Glutamatergic neuron (in vitro differentiated cells): ENCODE measurements at places on chromosomes 1 and 21. TPM values are rescaled to one million over a fixed set of nuclear protein-coding genes. Genes with fewer than 3 reads are reported as not detected.

MPZ gene
- total RNA-seq = 16.4 TPM

CFAP74 gene
- not detected for total RNA-seq

IFT25 gene
- total RNA-seq = 11.3 TPM

VASH2 gene
- 59.8 TPM for total RNA-seq

PERM1 gene
- total RNA-seq = 0.32 TPM

HSD3B2 gene
- not detected for total RNA-seq

LORICRIN gene
- not detected for total RNA-seq

ARHGAP29 gene
- total RNA-seq = 1.1 TPM

ARHGEF10L gene
- total RNA-seq = 89.8 TPM

MYBPH gene
- total RNA-seq = not detected

EFNA3 gene
- 14.6 TPM for total RNA-seq

NBPF6 gene
- not detected for total RNA-seq

HSD3B1 gene
- total RNA-seq = not detected

CCDC27 gene
- total RNA-seq = not detected

RBM34 gene
- total RNA-seq = 94.2 TPM

KIFAP3 gene
- total RNA-seq = 61.6 TPM

YBEY gene
- 19.6 TPM for total RNA-seq

DISC1 gene
- 9.1 TPM for total RNA-seq

ASAP3 gene
- 53.5 TPM for total RNA-seq

TMEM52 gene
- 5.4 TPM for total RNA-seq

SIK1 gene
- total RNA-seq = 14.2 TPM

KAZN gene
- total RNA-seq = 7.9 TPM

ZBTB48 gene
- total RNA-seq = 39.0 TPM

SHE gene
- total RNA-seq = 0.07 TPM

FNDC5 gene
- total RNA-seq = 743 TPM

FASLG gene
- total RNA-seq = not detected

IVL gene
- total RNA-seq = not detected

GPR157 gene
- 0.76 TPM for total RNA-seq

DYNLT4 gene
- not detected for total RNA-seq

S100A7A gene
- total RNA-seq = not detected

SV2A gene
- total RNA-seq = 34.9 TPM

MAP10 gene
- total RNA-seq = 3.6 TPM

SOX13 gene
- 2.2 TPM for total RNA-seq

CFHR4 gene
- not detected for total RNA-seq

IER5 gene
- total RNA-seq = 8.8 TPM

NOS1AP gene
- total RNA-seq = 12.7 TPM

GRIK3 gene
- total RNA-seq = 60.1 TPM

PLA2G2F gene
- not detected for total RNA-seq

IL19 gene
- not detected for total RNA-seq

CELA2A gene
- not detected for total RNA-seq
